Right cardiac atrium (tissue), 5 donors: ENCODE measurements at places on chromosomes 11 and 22. TPM values are rescaled to one million over a fixed set of nuclear protein-coding genes. Genes with fewer than 3 reads are reported as not detected.

DNA sequence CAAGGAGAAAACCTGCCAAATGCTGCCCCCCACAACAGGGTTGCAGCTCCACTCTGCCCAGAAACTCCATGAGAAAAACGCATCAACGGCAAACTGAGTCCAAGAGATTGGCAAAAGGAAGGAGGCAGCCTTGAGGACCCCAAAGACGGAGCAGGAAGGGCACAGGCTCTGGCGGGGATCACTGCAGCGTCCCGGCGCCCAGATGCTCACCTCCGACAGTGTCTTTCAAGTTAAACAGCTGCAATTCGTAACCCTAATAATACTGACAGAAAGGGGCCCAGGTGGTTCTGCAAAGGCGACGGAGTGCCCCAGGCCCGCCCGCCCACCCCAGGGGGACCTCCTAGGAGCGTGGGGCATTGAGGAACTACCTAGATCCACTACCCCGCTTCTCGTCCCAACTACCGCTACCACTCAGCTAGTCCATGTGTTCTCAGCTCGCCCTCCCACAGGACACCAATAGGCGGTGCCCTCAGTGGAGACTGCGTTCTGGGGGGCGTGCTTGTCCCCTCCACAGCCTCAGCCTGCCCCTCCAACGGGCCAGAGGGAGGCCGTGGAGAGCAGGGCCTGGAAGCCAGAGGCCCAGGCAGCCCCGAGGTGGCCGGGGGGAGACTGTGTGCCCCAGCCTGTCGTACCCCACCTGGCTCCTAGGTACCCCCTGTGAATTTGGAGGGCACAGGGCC, 127.4 kb downstream of the PHF21B start:
- DNase-seq = no peak

TMEM25 gene
- 8.7 TPM for polyA plus RNA-seq

DNA sequence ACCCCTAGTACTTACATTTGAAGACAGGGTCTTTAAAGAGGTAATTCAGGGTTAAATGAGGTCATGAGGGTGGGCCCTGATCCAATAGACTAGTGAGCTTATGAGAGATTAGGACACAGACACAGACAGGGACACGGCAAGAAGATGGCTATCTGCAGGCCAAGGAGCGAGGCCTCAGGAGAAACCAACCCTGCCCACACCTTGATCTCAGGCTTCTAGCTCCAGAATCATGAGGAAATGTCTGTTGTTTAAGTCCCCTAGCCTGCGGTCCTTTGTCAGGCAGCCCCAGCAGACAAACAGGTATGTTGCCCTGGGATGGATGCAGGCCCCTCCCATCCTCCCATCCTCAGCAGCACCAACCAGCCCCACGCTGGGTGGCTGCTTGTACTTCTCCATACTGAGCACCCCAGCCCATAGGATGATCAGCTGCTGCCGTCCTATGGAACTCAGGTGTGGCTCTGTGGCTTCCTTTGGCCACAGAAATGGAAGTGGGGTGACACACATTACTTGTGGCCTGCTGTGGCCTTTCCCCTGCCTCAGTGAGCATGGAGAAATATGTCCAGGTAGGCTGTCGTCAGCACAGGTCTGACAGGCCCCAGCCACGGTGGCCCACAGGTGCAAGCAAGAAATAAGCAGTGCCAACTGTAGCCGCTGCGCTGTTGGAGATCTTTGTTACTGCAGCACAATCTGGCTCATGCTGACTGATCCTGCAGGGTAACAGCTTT, 7.9 kb downstream of the GNB1L start:
- no peak for DNase-seq

GRCh38 chr22:25702571-25703167, 39.3 kb upstream of the MYO18B start:
- DNase-seq = no peak

GAS2L1 gene
- polyA plus RNA-seq = 16.9 TPM

FIBIN gene
- polyA plus RNA-seq = 15.2 TPM

DNA sequence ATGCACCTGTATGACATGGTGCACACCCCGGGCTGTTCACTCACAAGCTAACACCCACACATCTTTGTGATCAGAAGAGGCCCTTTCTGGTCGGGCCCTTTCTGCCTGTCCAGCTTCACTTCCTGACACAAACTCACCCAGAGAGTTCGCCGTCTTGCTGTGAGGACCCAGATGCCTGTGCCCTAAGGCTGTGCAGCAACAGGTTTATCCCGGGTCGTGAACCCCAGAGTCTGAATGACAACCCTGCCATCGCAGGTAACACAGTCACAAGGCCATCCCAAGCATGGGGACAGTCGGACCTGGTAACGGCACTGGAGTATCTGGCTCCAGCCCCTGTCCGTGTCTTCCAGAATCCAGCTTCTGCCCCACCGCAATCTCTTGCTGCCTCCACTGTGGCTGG, 235.1 kb downstream of the BUD13 start:
- DNase-seq = no peak

GRCh38 chr11:124415356-124415923, 9.2 kb downstream of the OR8B4 start:
- DNase-seq = no peak

DNA sequence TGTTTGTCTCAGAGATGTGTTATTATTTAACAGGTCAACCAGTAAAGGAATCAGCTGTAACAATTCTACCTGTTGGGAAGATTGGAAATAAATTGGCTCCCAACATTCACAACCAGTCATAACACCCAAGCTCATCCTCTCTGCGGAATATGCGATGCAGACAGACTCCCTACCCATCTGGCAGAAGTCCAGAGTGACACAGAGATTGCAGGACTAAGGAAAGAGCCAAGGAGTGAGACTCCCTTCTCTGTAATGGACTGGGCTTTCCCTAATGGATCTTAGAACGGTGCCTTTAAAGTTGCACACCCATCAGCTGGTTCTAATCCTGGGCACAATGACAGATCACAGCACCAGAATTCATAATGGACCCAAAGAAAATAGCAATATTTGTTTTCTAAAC, 27.8 kb upstream of the UBASH3B start:
- no peak for DNase-seq

- no peak for DNase-seq
Observed at GRCh38 chr11:86214710-86215109, 29.8 kb upstream of the EED start.

DNA sequence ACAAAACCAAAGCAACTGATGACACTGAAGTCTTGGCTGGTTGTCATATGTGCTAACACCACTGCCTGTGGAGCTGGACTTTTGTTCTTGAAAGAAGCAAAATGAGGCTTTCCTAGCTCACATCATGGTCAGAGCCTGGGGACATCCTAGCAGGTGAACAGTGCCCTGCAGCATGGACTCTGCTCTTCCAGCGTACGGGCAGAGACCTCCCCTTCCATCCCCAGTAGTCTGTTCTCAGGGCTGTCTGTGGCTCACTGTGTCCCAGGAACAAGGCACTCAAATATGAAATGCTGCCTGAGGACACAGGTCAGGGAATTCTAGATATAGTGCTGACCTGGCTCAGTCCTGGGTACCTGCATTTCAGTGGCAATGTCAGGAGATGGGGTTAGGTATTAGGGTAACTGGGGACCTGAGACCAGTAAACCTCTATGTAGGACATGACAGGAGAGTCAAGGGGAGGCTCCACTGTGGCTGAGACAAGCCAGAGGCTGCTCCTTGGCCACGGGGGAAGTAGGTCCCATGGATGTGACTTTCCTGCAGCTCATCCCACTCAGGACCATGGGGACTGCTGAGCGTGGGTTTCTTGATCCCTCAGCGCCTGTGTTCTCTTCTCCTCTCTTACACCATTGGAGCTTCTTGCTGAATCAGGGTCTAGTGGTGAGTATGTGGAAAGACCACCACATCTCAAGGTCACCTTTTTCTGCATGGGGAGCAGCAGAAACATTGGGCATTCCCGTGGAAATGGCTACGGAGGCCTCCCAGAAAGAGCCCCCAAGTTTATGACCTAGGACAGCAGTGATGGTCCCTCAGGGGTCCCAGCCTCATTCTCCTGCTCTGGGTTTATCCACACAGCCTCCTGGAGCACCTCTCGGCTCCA, 80.1 kb downstream of the ZNF280B start:
- no peak for DNase-seq

CDC42BPG gene
- polyA plus RNA-seq = 0.36 TPM

GRCh38 chr11:31254415-31254814, 115.1 kb downstream of the DCDC1 start:
- DNase-seq = no peak

GRCh38 chr11:118291477-118292135, 12.9 kb upstream of the CD3E start:
- DNase-seq = no peak

- DNase-seq = peak; percentile 43
Observed at GRCh38 chr11:69914286-69915150, 95.3 kb upstream of the FGF3 start.

HBE1 gene
- polyA plus RNA-seq = 0.11 TPM

DNA sequence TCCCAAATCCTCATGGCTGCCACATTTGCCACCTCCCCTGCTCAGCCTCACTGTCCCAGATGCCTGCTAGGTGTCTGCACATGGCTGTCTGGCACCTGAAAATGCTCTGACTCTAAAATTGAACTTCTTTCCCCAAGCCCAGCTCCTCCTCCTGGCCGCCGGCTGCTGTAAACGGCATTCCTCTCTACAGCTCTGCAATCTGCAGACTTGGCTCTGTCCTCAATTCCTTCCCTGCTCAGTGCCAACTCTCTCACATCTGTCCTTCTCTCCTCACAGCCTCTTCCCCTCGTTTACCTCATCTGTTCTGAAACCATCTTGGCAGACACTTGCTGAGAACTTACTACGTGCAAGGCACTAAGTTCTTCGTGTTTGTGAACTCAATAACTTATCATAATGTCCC, 169.4 kb upstream of the SYT13 start:
- DNase-seq = no peak

DNA sequence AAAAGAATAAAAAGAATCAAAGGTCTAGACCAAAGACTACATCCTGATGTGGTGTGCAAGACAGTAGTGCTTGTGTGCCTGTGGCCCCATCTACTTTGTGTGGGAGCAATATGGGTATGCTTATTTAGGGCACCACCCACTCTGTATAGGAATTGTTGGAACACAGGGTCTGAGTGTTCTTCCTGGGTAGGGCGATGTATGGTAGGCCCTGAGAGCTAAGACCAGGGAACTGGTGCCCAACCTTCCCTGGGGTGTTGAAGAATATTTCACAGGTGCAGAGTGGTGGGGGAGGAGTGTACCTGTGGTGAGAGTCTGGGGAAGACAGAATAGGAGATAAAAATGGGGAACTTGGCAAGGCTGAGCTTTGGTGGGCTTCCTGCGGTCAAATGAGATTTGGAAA, 41.9 kb downstream of the MICAL2 start:
- DNase-seq = no peak

DNA sequence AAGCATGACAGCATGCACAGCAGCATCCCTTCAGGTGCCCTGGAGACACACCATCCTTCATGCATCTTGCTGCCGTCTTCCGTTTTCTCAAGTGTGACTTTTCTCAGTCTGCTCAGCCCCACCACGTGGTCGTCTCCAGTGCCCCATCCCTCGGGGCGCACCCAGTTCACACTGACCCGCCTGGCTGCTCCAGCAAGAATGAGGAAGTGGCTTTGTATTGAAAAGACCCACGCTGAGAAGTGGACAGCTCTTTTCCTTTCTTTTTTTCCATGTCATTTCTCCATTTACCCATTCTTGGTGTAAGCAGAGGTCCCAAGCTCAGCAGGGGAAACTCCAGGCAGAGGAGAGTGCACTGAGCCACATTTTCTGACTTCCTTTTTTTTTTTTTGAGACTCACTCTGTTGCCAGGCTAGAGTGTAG, 14.5 kb downstream of the SERPINH1 start:
- DNase-seq = peak; percentile 61

UPK3A gene
- not detected for polyA plus RNA-seq

DNA sequence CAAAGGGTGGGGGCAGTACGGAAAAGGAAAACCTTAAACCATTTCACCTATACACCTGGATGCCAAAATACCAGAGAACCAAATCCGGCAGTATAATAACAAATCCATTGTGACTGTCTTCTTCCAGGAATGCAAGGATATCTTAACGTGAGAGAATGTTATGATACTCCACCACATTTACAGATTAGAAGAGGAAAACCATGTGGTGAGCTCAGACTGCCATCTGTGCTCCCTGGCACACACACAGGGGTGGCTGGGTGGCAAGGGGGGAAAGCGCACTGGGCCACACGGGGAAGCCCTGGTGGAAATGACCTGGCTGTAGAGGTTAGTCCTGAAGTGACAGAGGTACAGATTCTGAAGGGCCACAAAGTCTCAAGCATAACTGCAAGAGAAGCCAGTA, 9.9 kb downstream of the EIF1AD start:
- no peak for DNase-seq

GRCh38 chr22:49574881-49575702, 252.6 kb downstream of the BRD1 start:
- DNase-seq = no peak

GRCh38 chr22:50012211-50013181, at the start of gene IL17REL:
IL17REL (minus strand) TSS chr22:50012765; CDS start chr22:50012646, 119 bp downstream.
- peak; percentile 59 for DNase-seq

DNA sequence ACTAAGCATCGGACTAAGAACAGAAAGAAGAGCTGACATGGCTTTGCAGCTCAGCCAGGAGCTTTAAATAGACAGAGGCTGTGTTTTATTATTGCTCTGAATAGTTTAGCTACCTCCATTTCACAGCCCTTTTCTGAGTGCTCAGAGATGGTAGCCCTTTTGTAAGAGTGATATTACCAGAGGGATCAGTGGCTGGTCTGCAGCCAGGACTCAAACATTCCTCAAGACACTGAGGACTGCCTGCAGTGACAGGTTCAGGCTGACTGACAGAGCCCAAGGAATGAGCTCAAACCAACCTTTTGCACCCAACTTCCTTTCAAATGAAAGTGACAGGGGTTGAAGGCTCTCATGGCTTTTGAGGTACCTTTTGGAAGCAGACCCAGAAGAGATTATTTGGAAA, 189.0 kb downstream of the DDX10 start:
- no peak for DNase-seq

IFITM5 gene
- not detected for polyA plus RNA-seq

HOATZ gene
- polyA plus RNA-seq = not detected

P4HA3 gene
- 0.07 TPM for polyA plus RNA-seq

GRCh38 chr22:19970479-19971275, 29.1 kb upstream of the TXNRD2 start:
- peak; percentile 70 for DNase-seq

ARVCF gene
- polyA plus RNA-seq = 21.7 TPM

DNA sequence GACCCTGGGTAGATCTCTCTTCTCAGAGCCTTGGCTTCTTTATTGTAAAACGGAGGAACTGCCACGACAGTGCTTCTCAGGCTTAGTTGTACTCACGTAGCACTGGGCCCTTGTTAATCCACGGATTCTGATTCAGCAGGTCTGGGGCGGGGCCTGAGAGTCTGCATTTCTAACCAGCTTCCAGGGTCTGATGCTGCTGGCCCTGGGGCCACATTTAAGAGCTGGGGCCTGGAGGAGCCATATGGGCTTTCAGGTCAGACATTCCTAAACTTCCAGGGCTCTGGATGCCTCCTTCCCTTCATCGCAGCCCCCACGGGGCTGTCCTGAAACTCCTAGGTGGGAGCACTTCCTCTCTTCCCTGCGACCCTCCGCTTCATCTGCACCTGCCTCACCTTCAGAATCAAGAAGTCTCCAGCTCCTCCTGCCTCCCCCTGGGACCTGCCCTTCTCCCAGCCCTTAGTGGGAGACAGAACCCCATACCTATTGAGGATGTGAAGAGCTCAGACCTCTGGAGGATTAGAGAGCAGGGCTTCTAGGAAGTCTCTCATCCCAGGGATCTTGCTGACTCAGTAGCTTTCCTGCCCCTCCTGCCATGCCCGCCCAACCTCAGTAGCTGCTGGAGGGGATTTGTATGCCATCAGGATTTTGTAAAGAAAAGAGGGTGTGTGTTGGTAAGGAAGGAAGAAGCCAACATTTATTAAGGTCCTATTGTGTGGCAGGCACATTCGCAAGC, 92.5 kb downstream of the LRRC32 start:
- DNase-seq = no peak
